Activated CD4-positive, alpha-beta T cell treated with anti-CD3 and anti-CD28 coated beads, Interleukin-2, amount 10 ng/mL, durations not matched to agents 7 days and 5 days (primary cell): ENCODE measurements at places on chromosomes 1 and 21. TPM values are rescaled to one million over a fixed set of nuclear protein-coding genes. Genes with fewer than 3 reads are reported as not detected.

ADORA3 gene
- total RNA-seq, result 0.15 TPM

- H3K36me3 ChIP-seq, result no peaks in the 10 kb centered on the region
- DNase-seq, result no peak
- no peaks in the 10 kb centered on the region for H3K4me1 ChIP-seq
- no peak overlapping the region for H3K4me3 ChIP-seq
- H3K27me3 ChIP-seq, result no peaks in the 10 kb centered on the region
- no peak overlapping the region for H3K27ac ChIP-seq
Measured at GRCh38 chr1:65491472-65491871, 71.0 kb downstream of the LEPR start.

- no peaks in the 10 kb centered on the region for H3K27me3 ChIP-seq
- H3K36me3 ChIP-seq, result peaks cover under 1% of the 10 kb centered on the region
- H3K4me1 ChIP-seq, result no peaks in the 10 kb centered on the region
Measured at GRCh38 chr1:231720652-231721325, 94.2 kb downstream of the DISC1 start.

DNA sequence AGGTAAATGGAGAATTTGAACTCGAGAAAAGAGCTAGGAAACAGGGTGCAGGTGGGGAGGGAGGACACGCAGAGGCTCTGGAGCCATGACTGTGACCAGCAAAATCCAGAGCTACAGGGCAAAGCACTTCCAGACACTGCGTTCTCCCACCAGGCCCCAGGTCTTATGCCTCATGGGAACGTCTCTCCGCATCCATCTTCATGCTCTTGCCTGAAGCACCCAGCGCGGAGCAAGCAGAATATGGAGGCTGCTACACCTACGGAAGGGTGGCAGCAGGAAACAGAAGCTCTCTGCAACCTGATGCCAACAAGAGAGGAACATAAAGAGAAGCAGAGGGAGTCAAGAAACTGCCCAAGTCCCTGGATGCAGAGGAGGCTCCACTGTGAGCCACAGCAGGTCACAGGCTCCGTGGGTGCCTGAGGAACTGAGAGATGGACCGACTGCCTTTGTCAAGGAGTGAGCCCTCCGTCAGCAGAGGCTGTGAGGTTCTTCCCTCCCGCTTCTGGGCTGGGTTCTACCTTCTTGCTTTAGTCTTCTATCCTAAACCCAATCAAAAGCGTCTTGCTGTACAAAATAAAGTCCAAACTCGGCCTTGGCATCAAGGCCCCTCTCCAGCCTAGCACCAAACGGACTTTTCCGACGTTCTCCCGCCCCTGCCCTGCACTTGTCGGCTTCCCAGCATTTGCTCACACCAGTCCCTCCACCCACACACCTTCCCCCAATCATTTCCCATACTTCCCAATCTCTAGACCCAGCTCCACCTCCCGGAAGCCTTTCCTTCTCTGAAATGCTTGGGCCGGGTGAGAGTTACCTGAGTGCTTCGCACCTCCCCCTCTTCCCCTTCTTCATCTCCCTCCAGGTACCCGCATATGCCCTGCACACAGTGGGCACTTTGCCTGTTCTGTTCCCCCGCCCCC lies 930 bp downstream of the DHCR24 start:
- peak overlapping the region; percentile 91 for H3K27ac ChIP-seq
- DNase-seq, result no peak
- H3K27me3 ChIP-seq, result peaks cover 14% of the 10 kb centered on the region
- peak overlapping the region; percentile 91 for H3K4me3 ChIP-seq

DNA sequence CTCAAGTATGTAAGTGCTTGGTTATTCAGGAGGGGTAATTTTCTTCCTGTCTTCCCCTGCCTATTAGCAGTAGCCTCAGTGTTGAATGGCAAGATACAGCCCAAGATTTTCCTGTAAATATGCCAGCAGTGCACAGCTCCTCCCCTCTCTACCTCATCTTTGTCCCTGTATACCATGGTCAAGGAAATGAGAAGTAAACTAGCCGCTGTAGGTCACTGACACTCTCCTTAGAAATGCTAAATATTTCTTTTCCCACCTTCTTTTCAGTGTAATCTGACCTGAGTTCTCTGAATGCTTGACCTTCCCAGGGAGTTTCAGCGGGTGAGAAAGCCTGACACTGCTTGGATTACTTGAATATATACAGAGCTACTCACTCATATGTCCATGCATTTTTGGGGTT lies 84.1 kb upstream of the ZNF326 start:
- no peak for DNase-seq
- no peaks in the 10 kb centered on the region for H3K27me3 ChIP-seq
- H3K4me1 ChIP-seq, result peaks cover 33% of the 10 kb centered on the region
- H3K36me3 ChIP-seq, result peaks cover 15% of the 10 kb centered on the region

KCNA3 gene
- total RNA-seq, result 73.3 TPM

GRCh38 chr1:199272628-199273086 lies 633.8 kb downstream of the PTPRC start:
- H3K36me3 ChIP-seq, result no peaks in the 10 kb centered on the region
- no peaks in the 10 kb centered on the region for H3K27me3 ChIP-seq
- H3K4me1 ChIP-seq, result no peaks in the 10 kb centered on the region
- no peak for DNase-seq
- H3K27ac ChIP-seq, result no peak overlapping the region
- H3K4me3 ChIP-seq, result no peak overlapping the region

DNA sequence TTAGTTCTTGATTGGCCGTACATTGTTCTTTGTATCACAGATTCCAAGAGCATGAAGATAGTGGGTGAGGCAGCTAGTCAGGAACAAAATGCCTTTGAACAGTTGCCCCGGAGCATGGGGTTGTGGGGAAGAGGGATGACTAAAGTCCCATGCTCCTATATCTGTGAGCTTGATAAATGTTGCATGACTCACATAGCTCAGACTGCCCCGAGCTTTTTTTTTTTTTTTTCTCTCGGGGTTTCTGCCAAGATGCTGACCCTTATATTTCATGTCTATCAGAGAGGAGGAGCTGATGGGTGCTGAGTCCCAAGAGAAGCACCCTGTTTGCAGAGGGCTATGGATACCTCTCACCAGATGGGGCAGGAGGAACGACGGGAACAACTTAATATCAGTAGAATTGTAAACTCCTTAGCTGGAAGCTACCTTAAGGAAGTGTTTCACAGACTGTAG lies 40.6 kb downstream of the SRRM1 start:
- DNase-seq, result no peak
- no peak overlapping the region for H3K4me3 ChIP-seq
- no peaks in the 10 kb centered on the region for H3K36me3 ChIP-seq
- peaks cover 2% of the 10 kb centered on the region for H3K4me1 ChIP-seq
- H3K27ac ChIP-seq, result no peak overlapping the region

TBX19 gene
- total RNA-seq, result 3.1 TPM

DNA sequence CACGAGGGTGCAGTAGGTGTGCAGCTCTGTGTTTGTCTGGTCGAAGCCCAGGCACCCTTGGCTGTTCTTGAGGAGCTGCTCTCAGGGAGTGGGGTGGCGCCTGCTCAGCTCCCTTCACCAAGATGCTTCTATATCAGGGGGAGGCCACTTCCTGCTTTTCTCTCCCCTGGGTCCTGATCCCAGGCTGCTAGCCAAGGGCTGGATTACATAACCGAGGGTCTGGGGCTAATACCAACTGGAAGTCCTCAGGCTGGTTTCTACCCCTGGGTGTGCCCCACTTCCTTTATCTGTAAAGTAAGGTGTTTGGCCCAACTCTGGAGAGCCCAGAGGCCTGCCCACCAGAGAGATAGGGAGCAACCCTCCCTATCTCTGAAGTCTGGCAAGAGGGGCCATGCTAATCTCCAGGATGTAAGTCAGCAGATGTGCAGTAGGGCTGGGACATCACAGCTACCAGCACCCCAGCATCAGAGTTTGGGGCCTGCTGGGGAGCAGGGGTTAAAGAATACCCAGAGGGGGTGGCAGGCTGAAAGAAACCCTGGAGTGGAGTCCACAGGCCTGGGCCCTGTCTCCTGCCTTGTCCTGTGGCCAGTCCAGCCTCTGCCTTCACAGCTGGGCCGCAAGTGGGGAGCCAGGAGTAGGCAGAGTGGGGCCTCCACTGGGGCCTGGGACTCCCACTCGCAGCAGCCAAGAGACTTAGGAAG lies 2.1 kb downstream of the SELENBP1 start:
- no peaks in the 10 kb centered on the region for H3K27me3 ChIP-seq
- DNase-seq, result no peak
- no peak overlapping the region for H3K4me3 ChIP-seq
- no peaks in the 10 kb centered on the region for H3K36me3 ChIP-seq
- no peaks in the 10 kb centered on the region for H3K4me1 ChIP-seq
- H3K27ac ChIP-seq, result no peak overlapping the region

- no peak for DNase-seq
- no peaks in the 10 kb centered on the region for H3K36me3 ChIP-seq
Measured at GRCh38 chr1:7456722-7457082, 314.4 kb upstream of the VAMP3 start.

- peak; percentile 85 for DNase-seq
- H3K27ac ChIP-seq, result peak within 1 kb of the TSS; percentile 98
- peak within 1 kb of the TSS; percentile 95 for H3K4me3 ChIP-seq
- peaks cover 2% of the 10 kb centered on the region for H3K27me3 ChIP-seq
Measured at GRCh38 chr1:151993734-151994496, at the start of gene S100A10. TSS of gene S100A10 (minus strand) at chr1:151993859. CDS start at chr1:151986230, 7,629 bp downstream.

- H3K4me1 ChIP-seq, result peaks cover 16% of the 10 kb centered on the region
- H3K4me3 ChIP-seq, result no peak overlapping the region
- no peak for DNase-seq
- no peaks in the 10 kb centered on the region for H3K27me3 ChIP-seq
Measured at GRCh38 chr1:85240643-85241042, 18.8 kb downstream of the C1orf52 start.

GRCh38 chr21:34122047-34122446 lies 48.7 kb downstream of the MRPS6 start:
- no peak overlapping the region for H3K27ac ChIP-seq
- peaks cover 51% of the 10 kb centered on the region for H3K36me3 ChIP-seq
- no peaks in the 10 kb centered on the region for H3K27me3 ChIP-seq
- no peak for DNase-seq

- peaks cover 5% of the 10 kb centered on the region for H3K4me1 ChIP-seq
- no peak for DNase-seq
- H3K27me3 ChIP-seq, result peaks cover 34% of the 10 kb centered on the region
- no peak overlapping the region for H3K4me3 ChIP-seq
- no peak overlapping the region for H3K27ac ChIP-seq
- peaks cover 2% of the 10 kb centered on the region for H3K36me3 ChIP-seq
Measured at GRCh38 chr1:117740496-117740895, 134.6 kb downstream of the TENT5C start.

DNA sequence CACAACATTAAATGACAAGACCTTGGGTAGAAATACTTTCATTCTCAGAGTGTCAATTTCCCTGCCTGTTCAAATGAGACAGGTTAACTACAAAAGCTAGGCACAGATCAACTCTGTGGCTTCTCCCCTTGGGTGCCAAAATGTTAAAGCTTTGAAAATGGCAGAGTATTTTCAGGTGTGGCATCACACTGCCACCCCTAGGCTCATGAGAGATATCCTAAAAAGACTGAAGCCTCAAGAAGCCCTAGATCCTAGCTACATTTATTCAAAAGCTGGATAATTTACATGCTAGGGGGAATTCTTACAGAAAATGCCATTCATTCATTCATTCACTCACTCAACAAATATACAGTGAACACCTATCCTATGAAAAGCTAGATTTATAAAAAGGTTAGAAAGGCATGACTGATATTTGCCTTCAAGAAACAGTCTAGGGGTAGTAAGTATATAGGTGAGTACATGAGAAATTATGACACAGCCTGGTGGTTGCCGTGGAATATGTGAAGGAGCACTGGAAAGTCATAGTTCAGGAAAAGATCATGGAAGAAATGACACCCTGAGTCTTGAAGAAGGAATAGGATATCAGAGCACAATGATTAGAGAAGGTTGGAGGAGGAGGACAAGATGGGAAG lies 15.9 kb upstream of the RAB4A start:
- peak overlapping the region; percentile 17 for H3K4me3 ChIP-seq
- peak; percentile 57 for DNase-seq
- peaks cover 3% of the 10 kb centered on the region for H3K36me3 ChIP-seq
- no peaks in the 10 kb centered on the region for H3K27me3 ChIP-seq
